ENCODE measurements at places on chromosomes 1 and 21.
A peak's percentile ranks its signal among the peaks of the same experiment; 100 is the strongest.

DNA sequence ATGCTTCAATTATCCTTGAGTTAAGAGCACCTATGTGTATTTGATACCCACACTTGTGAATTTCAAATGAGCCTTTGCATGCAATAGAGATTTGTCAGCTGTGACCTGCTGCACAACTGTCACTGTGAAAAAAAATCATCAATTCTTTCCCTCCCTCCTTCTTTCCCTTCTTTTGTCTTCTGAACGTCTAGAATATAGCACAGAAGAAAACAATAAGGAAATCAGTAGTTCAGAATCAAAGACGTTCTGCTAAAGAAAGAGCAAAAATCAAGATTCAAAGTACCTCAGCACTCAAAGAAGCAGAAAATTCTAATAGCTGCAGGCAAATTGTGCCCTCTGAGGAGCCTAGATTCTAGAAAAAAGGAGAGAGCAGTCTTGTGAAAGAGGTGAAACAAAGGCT is 1.7 kb upstream of the FMN2 start:
- DNase-seq, result no peak

- no peak for DNase-seq
These were observed 47.2 kb downstream of the KLHDC7A start for GRCh38 chr1:18527921-18528320.

DNA sequence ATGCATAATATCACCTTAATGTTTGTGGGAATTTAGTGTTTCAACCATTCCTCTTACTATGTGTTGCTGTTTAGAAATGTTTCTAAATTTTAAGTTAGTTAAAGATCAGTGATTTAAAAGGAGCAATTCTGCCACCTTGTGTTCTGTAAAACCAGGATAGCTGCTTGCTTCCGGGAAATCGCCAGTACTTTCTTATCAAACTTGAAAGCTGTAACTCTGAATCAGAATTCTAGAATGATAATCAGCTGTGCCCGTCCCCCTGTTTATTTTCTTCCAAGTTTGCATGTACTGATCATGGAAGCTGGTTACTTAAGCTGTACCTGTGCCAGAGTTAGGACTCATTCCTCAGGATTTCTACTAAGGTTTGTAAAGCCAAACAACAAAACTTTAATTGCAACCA is 656.4 kb downstream of the LTN1 start:
- peak; percentile 79 for DNase-seq

GRCh38 chr21:23026878-23027277 is 2028.7 kb downstream of the NCAM2 start:
- no peak for DNase-seq

GRCh38 chr1:111045033-111045722 is 81.5 kb upstream of the LRIF1 start:
- no peak for DNase-seq

DNA sequence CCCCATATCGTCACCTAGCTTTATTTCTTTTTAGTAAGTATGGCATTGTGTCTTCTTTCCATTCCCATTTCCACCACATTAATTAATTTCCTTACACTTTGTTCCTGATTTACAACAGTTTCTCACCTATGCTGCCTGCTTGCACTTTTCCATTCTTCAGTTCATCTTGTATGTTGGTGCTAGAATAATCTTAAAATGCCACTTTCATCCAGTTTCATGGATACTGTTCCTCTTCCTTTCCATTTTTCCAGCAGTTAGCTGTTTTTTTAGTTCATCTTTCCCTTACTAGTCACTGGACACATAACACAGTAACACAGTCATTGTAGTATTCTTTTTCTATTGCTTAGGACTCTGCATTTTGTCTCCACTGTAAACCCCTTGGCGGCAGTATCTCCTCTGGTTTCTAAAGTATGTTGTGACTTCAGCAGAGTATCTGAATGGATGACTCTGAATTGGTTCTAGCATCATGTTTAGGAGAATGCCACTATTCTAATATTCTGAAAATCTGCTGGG is 2.1 kb downstream of the CDC7 start:
- DNase-seq, result peak; percentile 13

- peak; percentile 31 for DNase-seq
These were observed 44.6 kb upstream of the TMEM125 start for GRCh38 chr1:43225168-43225567.

DNA sequence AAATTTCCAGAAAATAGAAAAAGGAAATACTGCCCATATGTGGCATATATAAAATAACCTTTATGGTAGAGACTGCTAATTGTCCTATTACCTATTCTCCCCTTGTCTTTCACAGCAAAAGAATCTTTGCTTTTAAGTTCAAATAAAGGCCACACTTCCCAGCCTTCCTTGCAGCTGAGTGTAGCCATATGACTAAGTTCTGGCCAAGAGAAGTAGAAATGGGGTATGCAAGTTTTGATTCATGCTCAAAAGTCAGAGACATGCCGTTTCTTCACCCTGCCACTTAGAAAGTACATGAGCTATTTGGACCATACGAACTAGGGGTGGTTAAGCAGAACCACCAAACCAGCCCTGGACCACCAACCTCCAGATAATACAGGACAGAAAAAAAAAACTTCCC is 18.3 kb upstream of the S100A2 start:
- peak; percentile 1 for DNase-seq
